ENCODE measurements at places on chromosomes 7 and 10. TPM values are rescaled to one million over a fixed set of nuclear protein-coding genes. Genes with fewer than 3 reads are reported as not detected.

CPEB3 gene
- total RNA-seq: 0.73 TPM

ATOH7 gene
- total RNA-seq: not detected

GPR85 gene
- 0.30 TPM for total RNA-seq

TOMM7 gene
- total RNA-seq: 85.7 TPM

UPK3BL2 gene
- 0.67 TPM for total RNA-seq

All from mammary microvascular endothelial cell (primary cell).